ENCODE measurements at places on chromosomes 3 and 15.

- no peak for DNase-seq
Observed at GRCh38 chr15:57534281-57534680, 57.4 kb upstream of the MYZAP start.

GRCh38 chr15:69474291-69474690 is 21.7 kb downstream of the RPLP1 start:
- DNase-seq: no peak

- DNase-seq: no peak
Observed at GRCh38 chr3:128588147-128588546, 62.5 kb downstream of the RPN1 start.

DNA sequence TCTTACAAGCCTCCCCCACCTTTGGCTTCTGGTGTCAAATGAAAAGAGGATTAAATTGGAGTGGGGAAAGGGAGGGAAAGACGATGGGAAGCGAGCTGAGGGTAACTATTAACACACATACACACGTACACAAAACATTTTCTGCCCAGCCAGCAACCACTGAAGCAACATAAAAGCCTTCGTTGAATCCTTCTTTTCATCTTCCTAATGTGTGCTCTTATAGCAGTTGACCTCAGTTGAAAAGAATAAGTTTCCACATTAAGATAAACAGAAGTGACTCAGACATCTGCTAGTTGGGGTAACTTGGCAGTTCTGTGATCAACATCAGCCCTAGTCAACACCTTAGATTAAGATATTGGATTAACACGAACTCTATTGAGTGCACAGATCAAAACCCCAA is 558.5 kb downstream of the MECOM start:
- peak; percentile 20 for DNase-seq

- DNase-seq: peak; percentile 95
Observed at GRCh38 chr3:49120438-49121131, at the start of gene USP19. Gene USP19 (minus strand): TSS chr3:49120823. CDS start chr3:49119145, 1,678 bp downstream.

DNA sequence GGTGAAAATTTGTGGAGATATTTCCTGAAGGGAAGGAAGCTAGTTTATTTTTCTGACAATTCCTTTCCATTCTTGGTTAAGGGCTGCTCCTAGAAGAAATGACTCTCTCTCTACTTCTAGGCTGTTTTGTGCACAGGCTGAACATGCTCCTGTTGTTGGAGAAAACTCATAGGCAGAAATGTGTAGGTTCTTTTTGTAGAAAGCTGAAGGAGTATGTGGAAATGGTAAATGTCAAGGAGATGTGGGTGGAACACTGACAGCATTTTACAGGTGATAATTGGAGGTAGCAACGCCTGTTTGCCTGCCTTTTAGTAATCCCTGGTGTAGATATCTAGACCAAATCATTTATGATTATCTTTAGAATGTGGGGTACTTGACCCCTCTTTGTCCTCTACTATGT is 322.2 kb upstream of the TBC1D5 start:
- no peak for DNase-seq

- DNase-seq: peak; percentile 84
Observed at GRCh38 chr3:182837855-182838454, 44.7 kb downstream of the ATP11B start.

Measured in hematopoietic multipotent progenitor cell treated with erythropoietin and hydrocortisone succinate and interleukin-3 and kit ligand, for 6 days (in vitro differentiated cells).